ELR (cell line): ENCODE measurements at places on chromosomes 2 and 18.

GRCh38 chr2:150207979-150208378 is 279.5 kb downstream of the RND3 start:
- no peak for DNase-seq

DNA sequence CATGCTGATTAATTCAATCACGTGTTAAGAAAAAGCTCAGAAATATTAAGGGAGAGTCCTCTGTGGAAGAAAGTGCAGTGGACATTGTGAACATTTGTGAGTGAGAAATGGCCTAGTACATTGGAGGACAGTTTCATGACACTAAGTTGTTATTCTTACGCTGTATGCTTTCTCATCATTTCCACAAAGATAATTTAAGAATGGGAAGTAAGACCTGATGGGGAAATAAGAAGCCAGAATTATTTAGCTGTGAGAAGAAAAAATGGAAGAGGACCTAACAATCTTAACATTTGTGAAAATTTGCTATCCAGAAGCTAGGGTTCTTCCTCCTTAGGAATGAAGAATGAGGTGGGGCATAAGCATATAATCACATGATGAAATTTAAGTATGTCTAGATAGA is 15.2 kb upstream of the RAPH1 start:
- no peak for DNase-seq

DNA sequence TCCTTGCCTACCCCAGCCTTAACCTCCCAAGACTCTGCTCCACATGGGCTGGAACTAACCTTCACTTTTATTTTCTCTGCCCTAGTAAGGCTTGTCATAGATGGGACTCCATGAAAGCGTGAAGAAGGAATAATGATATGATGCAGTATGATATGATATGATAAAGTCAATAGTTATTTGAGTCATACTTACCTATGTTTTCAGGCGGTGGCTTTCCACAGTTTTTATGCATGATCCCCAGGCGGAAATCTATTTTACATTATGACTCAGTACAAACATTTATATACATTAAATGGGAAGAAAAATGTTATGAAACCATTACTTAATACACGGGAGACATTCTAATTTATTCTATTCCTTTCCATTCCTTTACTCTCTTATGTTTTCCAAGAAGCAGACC is 5.6 kb downstream of the ACMSD start:
- DNase-seq: no peak

- DNase-seq: peak; percentile 83
Measured at GRCh38 chr2:241774419-241775222, 2.0 kb upstream of the GAL3ST2 start.

DNA sequence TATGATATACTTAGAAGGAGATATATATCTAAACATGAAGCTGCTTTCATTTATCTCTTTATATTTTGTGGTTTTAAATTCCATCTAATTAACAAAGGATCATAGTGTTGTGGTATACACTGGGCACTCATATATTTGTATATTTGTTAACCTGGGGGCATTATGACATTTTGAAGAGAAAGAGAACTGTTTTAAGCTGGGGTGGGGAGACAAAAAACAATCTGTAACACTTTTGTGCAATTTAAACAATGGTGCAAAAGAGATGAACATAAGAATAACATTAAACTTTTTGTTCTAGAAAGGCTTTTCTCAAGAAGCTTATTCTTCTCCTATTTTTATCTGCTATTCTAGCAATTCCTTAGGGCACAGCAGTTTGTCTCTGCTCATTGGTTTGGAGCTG is 842.0 kb upstream of the CDH2 start:
- no peak for DNase-seq

DNA sequence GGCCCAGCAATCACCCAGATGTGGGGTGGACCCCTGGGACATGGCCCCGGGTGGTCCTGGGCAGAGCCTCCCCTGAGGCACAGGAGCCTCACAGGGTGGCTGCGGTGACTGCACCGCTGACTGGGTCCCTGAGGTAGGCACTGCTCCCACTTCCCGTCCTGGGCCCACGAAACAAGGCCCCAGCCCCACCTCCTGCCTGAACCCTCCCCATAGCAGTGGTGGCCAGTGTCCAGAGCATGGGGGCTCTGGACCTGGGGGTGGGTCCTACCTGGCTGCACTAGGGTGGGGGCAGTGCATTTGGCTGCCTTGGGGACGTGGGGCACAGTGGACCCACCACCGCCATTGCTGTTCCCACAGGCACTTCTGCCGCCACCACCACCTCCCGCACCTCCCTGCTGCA is 39.4 kb downstream of the TDRD15 start:
- DNase-seq: no peak

DNA sequence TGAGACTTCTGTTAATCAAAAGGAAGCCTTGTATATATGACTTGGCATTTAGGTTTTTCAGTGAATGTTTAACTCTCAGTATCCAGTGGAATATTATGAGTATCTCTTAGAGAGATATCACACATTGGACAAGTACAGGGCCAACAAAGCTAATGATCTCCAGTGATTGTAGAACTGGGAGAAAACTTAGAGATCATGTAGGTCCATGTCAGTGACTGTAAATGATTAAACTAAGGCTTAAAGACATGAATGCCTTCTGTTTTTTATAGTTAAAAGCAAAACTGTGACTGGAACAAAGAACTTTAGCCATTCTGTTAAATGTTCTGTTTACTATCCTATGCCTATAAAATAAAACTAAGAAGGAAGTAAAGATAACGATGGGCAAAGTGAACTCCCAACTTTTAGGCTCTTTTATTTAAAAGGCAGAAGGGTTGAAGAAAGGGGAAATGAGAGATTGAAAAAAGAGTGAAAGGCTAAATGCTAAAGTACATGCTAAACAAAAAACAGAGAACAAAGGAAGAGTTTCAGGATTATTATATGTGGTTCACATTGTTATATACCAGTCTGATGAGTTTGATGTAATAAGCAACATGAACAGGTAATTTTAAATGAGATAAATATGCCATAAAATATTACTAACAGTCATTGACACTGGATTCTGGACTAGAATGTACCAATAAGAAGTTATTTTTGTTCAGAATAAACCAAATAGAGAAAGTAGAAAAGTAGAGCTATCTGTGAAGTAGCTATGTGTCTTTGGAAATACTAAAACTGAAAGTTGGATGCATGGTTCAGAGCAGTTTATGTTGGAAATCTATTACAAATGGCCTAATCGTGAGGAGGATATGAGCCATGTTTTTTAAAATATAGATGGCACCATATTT is 37.1 kb upstream of the TNFRSF11A start:
- DNase-seq: no peak

GRCh38 chr2:237860273-237860935 is 981 bp downstream of the RAMP1 start:
- no peak for DNase-seq

- DNase-seq: no peak
Measured at GRCh38 chr2:120509991-120510735, 164.2 kb downstream of the INHBB start.

GRCh38 chr2:12534646-12535263 is 182.0 kb upstream of the TRIB2 start:
- DNase-seq: peak; percentile 96

GRCh38 chr2:160453111-160453820 is 40.3 kb downstream of the RBMS1 start:
- no peak for DNase-seq

- no peak for DNase-seq
Measured at GRCh38 chr2:111094691-111095090, 26.0 kb upstream of the BCL2L11 start.

DNA sequence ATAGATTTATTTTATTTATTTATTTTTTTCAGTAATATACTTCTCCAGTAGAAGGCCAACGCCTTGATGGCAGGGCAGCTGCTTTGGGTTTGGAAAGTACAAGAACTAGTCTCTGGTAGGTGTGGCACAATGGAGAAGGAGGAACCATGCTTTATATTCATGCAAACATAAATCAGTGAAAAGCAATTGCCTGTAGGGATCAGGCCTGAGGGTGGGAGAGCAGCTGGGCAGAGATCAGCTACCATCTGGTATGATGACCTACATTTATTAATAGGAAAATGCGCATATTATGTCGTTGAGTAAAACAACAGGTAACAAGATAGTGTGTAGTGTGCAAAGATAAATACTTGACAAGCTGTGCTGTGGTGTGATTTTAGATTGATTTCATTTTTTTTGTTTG is 120.4 kb upstream of the TLK1 start:
- no peak for DNase-seq

DNA sequence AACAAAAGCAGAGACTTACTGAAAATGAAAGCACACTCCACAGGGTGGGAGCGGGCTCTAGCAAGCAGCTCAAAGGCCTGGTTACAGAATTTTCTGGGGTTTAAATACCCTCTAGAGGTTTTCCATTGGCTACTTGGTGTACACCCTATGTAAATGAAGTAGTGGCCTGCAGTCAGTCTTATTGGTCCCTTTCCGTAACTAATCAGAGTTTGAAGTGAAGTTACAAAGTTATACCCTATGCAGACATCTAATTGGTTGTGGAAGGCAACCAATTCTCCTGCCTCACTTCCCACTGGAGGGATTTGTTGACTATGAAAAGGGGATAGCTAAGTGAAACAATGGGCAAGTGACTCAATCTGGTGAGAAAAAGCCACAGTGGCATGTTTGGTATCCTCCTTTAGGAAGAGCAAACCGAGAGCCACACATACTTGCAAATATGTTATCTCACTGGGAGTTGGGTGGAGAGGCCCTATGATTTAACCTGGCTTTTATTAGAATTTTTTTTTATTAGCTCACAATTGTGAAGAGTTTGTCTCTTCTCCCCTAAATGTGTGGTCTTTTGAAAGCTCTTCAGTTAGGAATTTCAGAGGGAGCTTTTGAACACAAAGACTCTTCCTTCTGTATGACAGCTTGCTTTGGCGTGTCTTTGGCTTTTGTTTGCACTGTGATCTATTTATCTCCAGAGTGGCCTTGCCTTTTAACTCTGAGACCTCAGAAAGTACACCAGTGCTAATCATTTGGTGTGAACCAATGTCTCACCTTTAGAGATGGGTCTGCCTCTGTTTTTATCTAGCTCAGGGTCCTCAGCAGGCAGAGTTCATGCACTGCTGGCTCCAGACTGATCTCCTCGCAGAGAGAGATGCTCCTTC is 69.6 kb downstream of the MAP4K4 start:
- peak; percentile 93 for DNase-seq

DNA sequence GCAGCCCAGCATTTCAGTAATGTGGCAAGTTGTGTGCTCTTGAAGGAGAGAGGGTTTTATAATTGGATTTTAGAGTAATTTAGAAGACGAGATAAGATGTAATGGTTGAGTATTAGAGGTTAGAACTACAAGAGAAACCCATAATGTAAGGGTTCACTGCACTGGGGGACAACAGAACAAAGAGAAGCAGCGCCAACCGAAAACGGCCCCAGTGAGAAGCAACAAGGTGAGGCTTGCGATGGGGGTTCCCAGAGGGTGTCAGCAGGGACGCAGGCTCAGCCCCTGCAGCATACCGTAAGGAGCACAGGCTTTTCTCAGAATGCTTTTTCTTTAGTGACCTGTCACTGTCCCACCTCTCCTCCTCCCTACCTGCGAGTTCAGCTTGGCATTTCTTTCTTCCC is 183.9 kb upstream of the ETAA1 start:
- no peak for DNase-seq

GRCh38 chr2:31515586-31515985 is 65.2 kb downstream of the SRD5A2 start:
- no peak for DNase-seq

DNA sequence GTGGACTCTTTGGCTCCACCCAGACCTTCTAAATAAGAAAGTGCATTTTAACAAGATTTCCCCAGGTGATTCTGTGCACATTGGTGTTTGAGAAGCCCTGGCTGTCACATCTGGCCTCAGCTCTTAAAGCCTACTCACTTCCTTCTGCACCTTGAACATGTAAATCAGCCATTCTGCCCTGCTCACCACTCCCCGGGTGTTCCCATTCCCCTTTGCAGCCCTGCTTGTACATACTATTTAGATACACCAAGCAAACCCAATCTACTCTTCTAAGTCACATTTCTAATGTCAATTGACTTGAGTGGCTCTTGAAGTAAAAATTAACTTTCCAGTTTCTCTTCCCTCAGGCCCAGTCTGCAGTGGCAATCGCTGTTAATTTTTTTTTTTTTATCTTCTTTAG is 13.1 kb upstream of the SCN1A start:
- DNase-seq: no peak

DNA sequence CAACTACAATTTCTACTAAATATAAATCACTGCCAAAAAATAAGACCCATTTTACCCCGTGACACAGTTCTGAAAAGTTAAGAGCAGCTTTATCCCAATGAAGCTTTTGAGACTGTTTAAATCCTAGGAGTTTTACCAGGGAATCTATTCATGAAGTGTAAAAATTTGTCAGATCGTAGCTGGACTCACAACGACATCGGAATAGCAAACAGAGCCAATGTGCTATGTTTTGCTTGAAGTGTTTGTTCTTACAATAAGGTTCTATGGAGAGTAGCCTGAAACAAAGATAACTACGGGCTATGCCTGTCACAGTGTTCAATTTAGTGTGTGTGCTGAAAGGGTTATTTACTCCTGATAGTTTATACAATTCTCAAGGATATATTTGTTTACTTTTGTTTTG is 78.5 kb upstream of the L3MBTL4 start:
- no peak for DNase-seq

GRCh38 chr18:74817576-74817975 is 219.9 kb downstream of the ZNF407 start:
- no peak for DNase-seq

DNA sequence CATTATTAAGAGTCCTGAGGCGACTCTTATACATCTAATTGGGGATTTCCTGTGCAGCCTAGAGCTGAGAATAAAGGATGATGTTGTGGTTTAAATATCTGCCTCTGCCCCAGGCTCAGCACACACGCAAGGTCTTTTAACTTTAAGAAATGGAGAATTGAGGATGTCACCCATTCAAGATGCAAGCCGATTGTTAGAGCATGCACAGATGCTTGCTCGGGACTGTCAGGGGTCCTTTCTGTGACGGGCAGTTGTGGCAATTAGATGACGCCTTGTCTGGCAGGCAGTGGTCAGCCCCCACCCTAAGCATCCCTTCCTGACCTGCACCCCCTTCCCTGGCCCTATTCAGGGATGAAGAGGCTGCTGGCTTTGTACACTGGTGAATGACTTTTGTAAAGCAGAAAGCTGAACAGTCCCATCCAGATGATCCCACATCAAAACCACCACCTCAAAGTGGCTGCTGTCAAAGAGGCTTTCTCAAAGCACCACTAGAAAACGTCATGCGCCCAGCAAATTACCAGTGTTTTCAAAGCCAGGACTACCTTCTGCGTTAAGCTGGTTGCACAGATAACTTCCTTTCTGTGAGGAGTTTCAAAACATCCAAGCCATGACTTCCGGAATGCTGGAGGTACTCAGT is 23.7 kb downstream of the FAM178B start:
- no peak for DNase-seq

DNA sequence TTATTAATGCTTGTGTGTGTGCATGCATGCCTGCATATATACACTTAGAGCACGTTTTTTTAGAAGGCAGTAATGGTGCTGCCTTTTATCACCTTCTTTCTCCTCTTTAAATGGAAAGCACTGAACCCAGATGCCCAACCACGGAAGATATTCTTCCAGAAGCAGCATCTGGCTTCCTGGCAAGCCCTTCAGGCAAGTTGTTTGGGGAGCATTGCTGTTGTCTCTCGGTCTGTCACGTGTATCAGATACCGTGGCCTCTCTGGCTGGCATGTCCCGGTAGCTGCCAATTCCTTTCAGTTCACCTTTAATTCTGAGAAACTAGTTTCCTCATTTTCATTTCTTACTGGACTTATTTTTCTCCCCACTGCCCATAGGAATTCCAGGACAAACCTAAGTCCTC is 587.8 kb downstream of the ARHGAP15 start:
- peak; percentile 14 for DNase-seq

- DNase-seq: peak; percentile 98
Measured at GRCh38 chr2:46690825-46691224, 211.5 kb downstream of the TMEM247 start.

- no peak for DNase-seq
Measured at GRCh38 chr18:79905389-79905911, 46.0 kb downstream of the SLC66A2 start.

GRCh38 chr2:217142649-217143266 is 282.9 kb upstream of the TNP1 start:
- peak; percentile 61 for DNase-seq
